Heart right ventricle (tissue), 16 donors: ENCODE measurements at places on chromosomes 3 and 15. TPM values are rescaled to one million over a fixed set of nuclear protein-coding genes. Genes with fewer than 3 reads are reported as not detected.

DNA sequence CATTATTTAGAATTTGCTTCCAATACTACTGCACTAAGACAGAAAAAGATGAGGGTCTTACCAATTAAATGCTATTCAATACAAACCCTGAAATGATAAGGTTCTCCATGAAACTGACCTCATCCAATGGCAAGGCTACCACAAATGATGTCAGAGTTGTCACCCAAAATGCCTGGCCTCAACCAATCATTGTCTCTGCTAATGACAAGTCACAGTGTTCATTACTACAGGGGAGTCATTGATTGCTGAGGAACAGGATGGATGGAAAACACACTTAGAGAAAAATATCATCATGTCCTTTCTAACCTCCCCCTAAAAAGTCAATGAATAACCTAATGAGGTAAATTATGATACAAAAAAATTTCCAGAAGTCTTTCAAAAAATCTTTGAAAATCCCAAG lies 91.0 kb downstream of the FOXP1 start:
- no peak for DNase-seq

- DNase-seq: no peak
These were observed 2.9 kb upstream of the C15orf39 start for GRCh38 chr15:75198560-75199356.

DNA sequence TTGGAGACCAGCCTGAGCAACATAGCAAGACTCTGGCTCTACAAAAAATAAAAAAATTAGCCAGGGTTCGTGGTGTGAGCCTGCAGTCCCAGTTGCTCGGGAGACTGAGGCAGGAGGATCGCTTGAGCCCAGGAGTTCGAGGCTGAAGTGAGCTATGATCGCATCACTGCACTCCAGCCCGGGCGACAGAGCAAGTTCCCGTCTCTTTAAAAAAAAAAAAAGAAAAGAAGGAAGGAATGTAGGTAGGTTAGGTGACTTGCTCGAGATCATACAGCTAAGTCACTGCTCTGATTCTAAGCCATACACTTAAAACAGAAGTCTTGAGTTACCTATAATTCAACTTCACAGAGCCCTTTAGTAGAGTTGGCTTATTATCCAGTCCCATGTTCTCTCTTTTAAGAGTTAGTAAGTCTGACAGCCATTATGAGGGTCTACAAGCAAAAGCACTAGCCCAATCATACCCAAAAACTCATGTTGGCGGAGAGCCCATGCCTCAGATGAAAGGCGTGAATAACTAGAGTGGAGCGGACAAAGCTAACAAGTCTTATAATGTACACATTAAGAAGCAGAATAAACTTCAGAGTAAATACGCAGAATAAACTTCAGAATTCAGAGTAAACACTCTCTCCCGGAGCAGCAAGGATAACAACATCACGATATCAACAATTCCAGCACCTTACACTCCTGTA lies 768 bp downstream of the AAGAB start:
- DNase-seq: no peak

The PLSCR4 gene
- total RNA-seq: 9.6 TPM

DNA sequence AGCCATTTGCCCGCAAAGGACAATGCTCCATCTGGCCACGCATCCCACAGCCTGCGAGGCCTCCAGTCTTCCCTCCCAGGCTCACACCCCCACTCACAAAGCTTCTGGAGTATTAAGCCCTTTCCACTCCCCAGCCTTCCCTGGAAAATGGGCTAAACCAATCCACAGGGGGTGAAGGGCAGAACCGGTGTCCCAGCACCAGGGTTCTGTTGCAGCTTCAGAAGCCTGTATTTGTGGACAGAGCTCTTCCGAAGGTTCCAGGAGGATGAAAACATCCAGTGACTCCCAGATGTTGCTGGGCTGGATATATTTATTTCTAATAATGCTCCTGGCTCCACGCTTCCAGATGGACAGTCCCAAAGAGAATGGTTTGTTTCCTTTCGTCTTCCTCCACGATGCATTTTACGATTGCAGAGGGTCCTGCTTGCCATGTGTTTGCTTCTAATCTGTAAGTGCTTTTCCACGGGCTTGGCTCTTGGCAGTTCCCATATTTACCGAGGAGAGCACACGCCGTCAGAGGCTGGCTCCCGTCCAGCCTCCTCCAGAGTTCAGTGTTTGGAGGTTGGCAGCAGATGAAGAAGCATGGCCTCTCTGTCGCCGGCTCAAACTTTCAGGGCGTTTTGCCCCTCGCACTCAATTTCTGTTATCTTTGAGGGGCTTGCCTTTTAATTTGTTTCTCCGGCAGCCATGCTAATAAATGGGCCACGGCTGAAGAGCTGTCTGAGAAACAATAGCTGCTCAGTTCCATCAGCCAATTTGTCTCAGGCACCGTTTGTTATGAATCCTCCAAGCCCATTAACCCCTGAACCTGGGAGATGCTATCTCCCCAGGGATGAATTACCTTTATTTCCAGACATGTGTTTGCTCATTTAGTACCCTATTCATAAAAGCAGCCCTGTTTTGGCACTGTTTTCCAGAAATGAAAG lies 367.9 kb upstream of the PROK2 start:
- DNase-seq: peak; percentile 75

- DNase-seq: no peak
These were observed 69.6 kb downstream of the ERC2 start for GRCh38 chr3:56398659-56399058.

- DNase-seq: no peak
These were observed 49.3 kb downstream of the GMPS start for GRCh38 chr3:155919728-155920127.

- DNase-seq: no peak
These were observed 190.9 kb downstream of the ADAMTS17 start for GRCh38 chr15:100150906-100151305.

- no peak for DNase-seq
These were observed 16.6 kb downstream of the EIF4E3 start for GRCh38 chr3:71708476-71709105.

GRCh38 chr3:8734908-8735307 lies 1.3 kb downstream of the CAV3 start:
- no peak for DNase-seq

GRCh38 chr3:8279886-8280550 lies 221.6 kb upstream of the LMCD1 start:
- DNase-seq: no peak

GRCh38 chr3:177245250-177245649 lies 48.0 kb upstream of the TBL1XR1 start:
- DNase-seq: no peak

- no peak for DNase-seq
These were observed 959 bp downstream of the TPM1 start for GRCh38 chr15:63043335-63044076.

The SEMA5B gene
- total RNA-seq: 1.3 TPM

The OR4M2 gene
- total RNA-seq: not detected

The ONECUT1 gene
- total RNA-seq: 0.20 TPM

DNA sequence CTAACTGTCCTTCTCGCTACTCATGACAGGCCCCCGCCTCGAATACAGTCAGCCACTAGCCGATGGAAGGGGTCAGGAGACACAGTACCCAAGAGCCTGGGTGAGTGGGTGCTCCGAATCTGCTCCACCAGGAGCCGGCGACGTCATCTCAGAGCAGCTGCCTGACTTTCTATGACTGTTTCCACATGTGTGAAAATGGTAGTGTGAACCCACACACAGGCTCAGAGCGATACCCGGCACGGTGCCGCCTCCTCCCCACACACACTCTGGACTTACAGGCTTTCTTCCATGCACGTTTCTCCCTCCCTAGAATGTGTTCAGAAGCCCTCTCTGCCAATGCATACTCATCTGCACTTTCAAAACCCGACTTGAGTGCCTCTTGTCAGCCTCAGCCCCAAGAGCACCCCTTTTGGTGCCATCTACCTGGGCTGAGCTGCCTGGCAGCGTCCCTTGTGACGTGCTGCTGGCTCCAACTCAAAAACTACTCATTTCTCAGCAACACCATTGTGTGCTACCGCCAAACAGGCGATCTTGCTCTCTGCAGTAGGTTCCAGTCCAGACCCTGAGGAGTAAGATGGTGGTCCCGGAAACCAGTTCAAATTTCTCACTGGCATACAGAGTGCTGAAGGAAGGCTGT lies 29.7 kb downstream of the VGLL4 start:
- no peak for DNase-seq
